Pancreas (tissue), 10 donors: ENCODE measurements at places on chromosomes 12 and 14. TPM values are rescaled to one million over a fixed set of nuclear protein-coding genes. Genes with fewer than 3 reads are reported as not detected.

DNA sequence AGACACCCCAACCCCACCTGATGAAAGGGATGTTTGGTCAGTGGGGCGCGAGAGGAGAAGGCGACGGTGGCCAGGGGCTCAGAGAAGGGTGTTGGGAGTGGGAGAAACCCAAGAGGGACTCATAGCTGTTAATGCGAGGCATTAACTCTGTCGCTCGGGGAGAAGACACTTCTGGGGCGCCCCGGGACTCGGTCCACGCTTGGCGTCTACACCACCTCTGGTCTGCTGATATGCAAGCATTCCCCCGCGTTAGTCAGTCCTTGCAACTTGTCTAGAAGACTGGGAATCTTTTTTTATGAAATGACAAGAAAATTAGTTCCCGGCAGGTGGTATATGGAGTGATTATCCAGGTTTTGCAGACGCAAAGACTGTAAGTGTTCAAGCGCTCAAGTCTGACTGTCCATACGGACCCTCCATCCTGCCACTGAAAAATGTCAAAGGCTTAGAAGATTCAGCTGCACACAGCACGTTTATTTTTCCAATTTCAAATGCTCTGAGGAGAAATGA, 360 bp upstream of the SLC35F4 start:
- no peaks in the 10 kb centered on the region for H3K36me3 ChIP-seq
- no peaks in the 10 kb centered on the region for H3K4me1 ChIP-seq
- H3K27me3 ChIP-seq = no peaks in the 10 kb centered on the region
- no peak for DNase-seq
- no peak overlapping the region for H3K27ac ChIP-seq

DNA sequence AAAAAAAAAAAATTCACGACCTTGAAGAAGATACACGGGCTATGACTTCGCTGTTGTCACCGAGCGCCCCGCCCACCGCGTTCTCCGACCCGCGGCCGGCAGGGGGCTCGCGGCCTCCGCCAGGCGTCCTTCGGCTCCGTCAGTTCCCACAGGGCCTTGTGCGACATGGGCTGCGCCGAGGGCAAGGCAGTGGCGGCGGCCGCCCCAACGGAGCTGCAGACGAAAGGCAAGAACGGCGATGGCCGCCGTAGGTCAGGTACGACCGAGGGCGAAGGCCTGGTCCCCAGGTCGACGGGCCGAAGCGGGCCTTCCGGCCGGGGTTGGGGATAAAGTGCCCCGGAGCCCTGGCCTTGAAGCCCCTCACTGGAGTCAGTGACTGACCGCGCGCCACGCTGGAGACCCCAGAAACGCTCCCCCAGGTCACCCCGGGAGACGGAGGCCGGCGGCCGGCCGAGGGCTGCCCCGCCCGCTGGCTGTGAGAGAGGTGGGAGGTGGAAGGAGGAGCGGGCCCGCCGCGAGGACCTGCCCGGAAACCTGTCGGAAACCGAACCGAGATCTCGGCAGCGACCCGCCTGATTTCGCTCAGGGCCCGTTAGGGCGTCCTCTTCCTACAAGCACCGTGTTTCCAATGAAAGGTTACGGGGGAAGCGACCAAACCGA, at the start of gene TXNRD1:
TXNRD1 (plus strand) TSS at position 142 of the 660 bp plus-strand sequence; CDS start at position 166, 24 bp downstream.
- peak within 1 kb of the TSS; percentile 57 for H3K27ac ChIP-seq
- H3K4me3 ChIP-seq = peak within 1 kb of the TSS; percentile 56
- peak; percentile 74 for DNase-seq
- H3K27me3 ChIP-seq = no peaks in the 10 kb centered on the region
- no peaks in the 10 kb centered on the region for H3K36me3 ChIP-seq
- H3K4me1 ChIP-seq = peaks cover 8% of the 10 kb centered on the region

GRCh38 chr14:105898482-105899010, 372.2 kb downstream of the TMEM121 start:
- no peak overlapping the region for H3K27ac ChIP-seq
- H3K4me1 ChIP-seq = no peaks in the 10 kb centered on the region

- no peaks in the 10 kb centered on the region for H3K4me1 ChIP-seq
- H3K27ac ChIP-seq = no peak overlapping the region
- H3K36me3 ChIP-seq = no peaks in the 10 kb centered on the region
Measured at GRCh38 chr12:127670796-127671195, 596.2 kb upstream of the TMEM132C start.

The TAC3 gene
- total RNA-seq = not detected
